Ovary (tissue), 10 donors: ENCODE measurements at places on chromosomes 11 and 22. TPM values are rescaled to one million over a fixed set of nuclear protein-coding genes. Genes with fewer than 3 reads are reported as not detected.

The ARHGAP42 gene
- total RNA-seq, result 7.0 TPM

The FAM111B gene
- 1.9 TPM for total RNA-seq

The CAPRIN1 gene
- 163 TPM for total RNA-seq

The CFAP300 gene
- 20.1 TPM for total RNA-seq

GRCh38 chr22:42299586-42300258 is 29.3 kb upstream of the TCF20 start:
- H3K4me3 ChIP-seq, result no peak overlapping the region
- H3K36me3 ChIP-seq, result no peaks in the 10 kb centered on the region
- peaks cover 8% of the 10 kb centered on the region for H3K4me1 ChIP-seq
- H3K27ac ChIP-seq, result no peak overlapping the region

DNA sequence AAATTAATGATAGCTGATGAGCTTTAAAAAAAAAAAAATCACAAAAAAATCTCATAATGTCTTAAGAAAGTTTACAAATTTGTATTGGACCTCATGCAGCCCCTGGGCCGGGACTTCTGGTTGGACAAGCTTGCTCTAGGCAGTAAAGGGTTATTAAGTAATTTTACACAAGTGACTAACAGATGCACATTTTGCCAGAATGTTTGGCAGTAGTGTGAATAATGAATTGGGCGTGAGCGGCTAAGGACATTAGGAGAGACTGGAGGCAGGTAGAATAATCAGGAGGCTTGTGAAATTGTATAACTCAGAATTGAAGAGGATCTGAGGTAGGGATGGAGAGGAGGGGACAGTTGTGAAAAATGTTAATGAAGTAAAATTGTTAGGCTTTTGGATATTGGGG is 77.4 kb downstream of the HIPK3 start:
- H3K27me3 ChIP-seq, result no peaks in the 10 kb centered on the region
- H3K4me3 ChIP-seq, result no peak overlapping the region

GRCh38 chr11:68297812-68298658 is 14.4 kb upstream of the LRP5 start:
- H3K36me3 ChIP-seq, result no peaks in the 10 kb centered on the region
- H3K27ac ChIP-seq, result no peak overlapping the region

DNA sequence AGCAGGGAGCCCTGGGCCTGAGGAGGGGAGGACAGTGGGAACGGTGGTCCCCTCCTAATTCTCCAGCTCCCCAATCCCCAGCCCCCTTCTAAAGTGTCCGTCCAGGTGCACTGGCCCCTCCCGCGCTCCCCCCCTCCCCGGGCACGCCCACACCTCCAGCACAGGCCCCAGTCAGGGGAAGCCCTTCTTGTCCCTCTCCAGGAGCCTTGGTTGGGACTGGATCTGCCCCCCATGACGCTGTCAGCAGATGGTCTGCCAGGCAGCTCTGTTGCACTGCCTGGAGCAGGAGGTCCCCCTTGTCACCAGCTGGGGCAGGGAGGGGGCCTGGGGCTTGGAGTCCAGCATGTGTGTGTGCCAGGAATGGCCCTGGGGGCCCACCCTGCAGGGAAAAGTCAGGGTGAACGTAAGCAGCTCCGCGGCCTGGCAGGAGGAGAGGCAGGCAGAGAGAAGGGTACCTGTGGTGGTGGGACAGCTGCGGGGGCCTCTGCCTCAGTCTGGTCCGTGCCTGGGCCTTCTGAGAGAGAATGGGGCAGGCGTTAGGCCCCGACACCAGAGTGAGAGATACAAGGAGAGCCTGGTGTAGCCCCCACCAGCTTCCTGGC is 1.6 kb downstream of the IRF7 start:
- no peak overlapping the region for H3K4me3 ChIP-seq
- no peaks in the 10 kb centered on the region for H3K27me3 ChIP-seq
- H3K36me3 ChIP-seq, result no peaks in the 10 kb centered on the region
- H3K4me1 ChIP-seq, result peaks cover 8% of the 10 kb centered on the region

DNA sequence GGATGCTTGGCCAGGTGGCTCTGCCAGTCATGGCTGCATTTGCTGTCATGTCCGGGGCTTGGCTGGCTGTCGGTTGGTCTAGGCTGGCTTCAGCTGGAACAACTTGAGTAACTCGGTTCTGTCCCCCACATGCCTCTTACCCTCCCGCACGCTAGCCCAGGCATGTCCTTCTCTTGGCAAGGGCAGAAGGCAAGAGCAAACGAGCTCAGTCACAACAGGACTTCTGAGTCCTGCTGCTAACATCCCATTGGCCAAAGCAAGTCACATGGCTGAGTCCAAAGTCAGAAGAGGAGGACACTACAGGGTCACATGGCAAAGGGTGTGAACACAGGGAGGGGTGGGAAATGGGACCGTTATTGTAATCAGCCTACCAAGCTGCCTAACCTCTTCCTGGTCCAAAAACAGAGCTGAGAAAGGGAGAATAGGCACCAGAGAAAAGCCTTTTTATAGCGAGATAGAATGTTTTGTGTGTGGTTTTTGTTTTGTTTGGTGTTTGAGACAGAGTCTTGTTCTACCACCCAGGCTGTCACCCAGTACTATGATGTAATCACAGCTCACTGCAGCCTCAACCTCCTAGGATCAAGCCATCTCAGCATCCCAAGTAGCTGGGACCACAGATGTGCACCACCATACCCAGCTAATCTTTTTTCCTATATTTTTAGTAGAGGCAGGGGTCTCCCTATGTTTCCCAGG is 81.9 kb downstream of the MN1 start:
- no peaks in the 10 kb centered on the region for H3K36me3 ChIP-seq
- H3K4me1 ChIP-seq, result peaks cover 6% of the 10 kb centered on the region
- no peak overlapping the region for H3K4me3 ChIP-seq
- H3K27me3 ChIP-seq, result no peaks in the 10 kb centered on the region
- no peak for DNase-seq

- peaks cover 7% of the 10 kb centered on the region for H3K4me1 ChIP-seq
- H3K27me3 ChIP-seq, result no peaks in the 10 kb centered on the region
These were observed 48.8 kb downstream of the NAT10 start for GRCh38 chr11:34154059-34154875.

The TMEM151A gene
- not detected for total RNA-seq

DNA sequence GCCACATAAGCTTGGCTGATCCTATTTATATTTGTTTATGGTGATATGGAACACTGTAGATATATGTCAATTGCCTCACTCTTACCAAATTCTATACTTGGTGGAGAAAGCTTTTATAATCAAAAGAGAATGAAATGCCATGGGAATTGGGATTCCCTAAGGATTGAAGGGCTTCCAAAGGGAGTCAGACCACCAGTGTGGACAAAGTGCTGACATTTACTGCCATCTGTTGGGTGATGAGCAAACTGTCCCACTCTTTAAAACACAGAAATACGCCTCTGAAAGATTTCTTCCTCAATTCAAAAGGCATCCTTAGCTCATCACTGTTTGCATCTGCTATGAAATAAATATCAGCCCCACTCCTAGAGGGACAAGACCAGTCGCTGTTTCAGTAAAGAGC is 7.1 kb downstream of the SLC1A2 start:
- H3K36me3 ChIP-seq, result no peaks in the 10 kb centered on the region
- no peak overlapping the region for H3K4me3 ChIP-seq
- DNase-seq, result no peak
- no peaks in the 10 kb centered on the region for H3K27me3 ChIP-seq
- H3K27ac ChIP-seq, result no peak overlapping the region

The PCNX3 gene
- total RNA-seq, result 27.1 TPM

DNA sequence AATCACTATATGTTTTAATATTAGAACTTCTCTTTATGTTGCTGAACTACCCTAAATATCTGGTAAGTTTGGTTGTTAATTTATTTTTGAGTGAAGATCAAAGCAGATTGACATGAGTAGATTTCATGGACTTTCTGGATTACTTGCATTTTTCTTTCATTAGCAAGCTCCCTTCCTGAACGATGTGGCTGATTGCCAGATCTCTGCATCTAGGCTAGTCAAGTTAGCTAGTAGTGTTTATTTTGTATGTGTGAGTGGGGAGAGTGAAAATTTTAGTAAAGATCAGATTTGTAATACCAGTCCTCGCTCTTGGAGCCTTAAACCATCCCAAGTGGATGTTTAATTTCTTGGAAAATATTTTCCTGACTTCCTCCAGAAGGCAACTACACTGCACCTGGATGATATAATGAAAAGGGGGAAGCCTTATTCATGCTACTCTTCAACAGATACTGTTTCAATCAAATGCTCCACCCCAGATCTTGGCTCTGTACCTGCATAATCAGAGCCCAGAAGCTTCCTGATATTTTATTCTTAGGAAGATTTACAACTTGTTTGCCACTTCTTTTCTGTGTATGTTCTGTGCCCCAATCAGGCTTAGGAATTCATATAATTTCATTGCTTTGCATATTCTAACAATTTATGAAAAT is 143.2 kb upstream of the GRIA4 start:
- no peak overlapping the region for H3K4me3 ChIP-seq
- no peak overlapping the region for H3K27ac ChIP-seq
- DNase-seq, result no peak

- peaks cover 3% of the 10 kb centered on the region for H3K4me1 ChIP-seq
- H3K27me3 ChIP-seq, result no peaks in the 10 kb centered on the region
- H3K36me3 ChIP-seq, result no peaks in the 10 kb centered on the region
- DNase-seq, result peak; percentile 52
These were observed 2.0 kb upstream of the UBXN1 start for GRCh38 chr11:62680825-62681240.

DNA sequence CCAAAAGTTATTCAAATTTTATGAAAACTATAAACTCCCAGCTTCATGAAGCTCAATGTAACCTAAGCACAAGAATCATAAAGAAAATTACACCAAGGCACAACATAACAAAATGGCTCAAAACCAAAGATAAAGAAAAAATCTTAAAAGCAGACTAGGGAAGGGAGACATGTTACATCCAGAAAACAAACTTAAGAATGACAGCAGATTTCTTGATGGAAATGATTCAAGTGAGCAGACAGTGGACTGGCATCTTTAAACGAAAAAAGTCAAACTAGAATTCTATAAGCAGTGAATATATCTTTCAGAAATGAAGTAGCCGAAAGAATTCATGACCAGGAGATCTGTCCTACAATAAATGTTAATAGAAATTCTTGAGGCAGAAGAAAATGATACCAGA is 75.6 kb downstream of the SHANK2 start:
- no peaks in the 10 kb centered on the region for H3K27me3 ChIP-seq
- H3K36me3 ChIP-seq, result no peaks in the 10 kb centered on the region
- no peak overlapping the region for H3K27ac ChIP-seq
- no peaks in the 10 kb centered on the region for H3K4me1 ChIP-seq
- H3K4me3 ChIP-seq, result no peak overlapping the region
- DNase-seq, result no peak

DNA sequence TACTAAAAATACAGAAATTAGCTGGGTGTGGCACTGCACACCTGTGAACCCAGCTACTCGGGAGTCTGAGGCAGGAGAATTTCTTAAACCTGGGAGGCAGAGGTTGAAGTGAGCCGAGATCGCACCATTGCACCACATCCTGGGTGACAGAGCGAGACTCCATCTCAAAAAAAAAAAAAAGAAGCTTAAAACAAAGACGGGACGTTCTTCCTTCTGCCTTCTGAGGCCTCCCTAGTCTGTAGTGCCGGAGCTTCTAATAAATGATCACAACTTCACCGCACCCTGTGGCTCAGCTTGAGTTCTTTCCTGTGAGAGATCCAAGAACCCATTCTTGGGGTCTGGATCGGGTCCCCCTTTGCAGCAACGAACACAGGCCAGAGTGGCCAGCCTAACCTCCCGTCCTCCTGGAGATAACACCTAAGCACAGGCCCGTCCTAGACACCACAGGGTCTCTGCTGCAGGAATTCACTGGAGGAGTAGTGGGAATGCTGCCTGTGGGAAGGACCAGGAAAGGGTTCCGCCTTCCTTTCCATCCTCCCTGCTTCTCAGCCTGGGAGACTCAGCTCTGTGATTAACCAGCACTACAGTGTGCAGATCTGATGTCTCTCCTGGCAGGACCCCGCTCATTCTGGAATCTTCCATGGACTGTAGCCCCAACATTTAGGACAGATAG is 2.2 kb upstream of the APOBEC3H start:
- H3K27me3 ChIP-seq, result no peaks in the 10 kb centered on the region
- no peaks in the 10 kb centered on the region for H3K36me3 ChIP-seq
- no peak for DNase-seq
- H3K4me3 ChIP-seq, result no peak overlapping the region
- H3K4me1 ChIP-seq, result no peaks in the 10 kb centered on the region
- H3K27ac ChIP-seq, result no peak overlapping the region
